ENCODE measurements at places on chromosomes 11 and 22.

- H3K27ac ChIP-seq, result no peak overlapping the region
- no peak for DNase-seq
- peaks cover 17% of the 10 kb centered on the region for H3K36me3 ChIP-seq
- peaks cover 8% of the 10 kb centered on the region for H3K4me1 ChIP-seq
These were observed 27.7 kb downstream of the TSPAN32 start for GRCh38 chr11:2329551-2329950.

DNA sequence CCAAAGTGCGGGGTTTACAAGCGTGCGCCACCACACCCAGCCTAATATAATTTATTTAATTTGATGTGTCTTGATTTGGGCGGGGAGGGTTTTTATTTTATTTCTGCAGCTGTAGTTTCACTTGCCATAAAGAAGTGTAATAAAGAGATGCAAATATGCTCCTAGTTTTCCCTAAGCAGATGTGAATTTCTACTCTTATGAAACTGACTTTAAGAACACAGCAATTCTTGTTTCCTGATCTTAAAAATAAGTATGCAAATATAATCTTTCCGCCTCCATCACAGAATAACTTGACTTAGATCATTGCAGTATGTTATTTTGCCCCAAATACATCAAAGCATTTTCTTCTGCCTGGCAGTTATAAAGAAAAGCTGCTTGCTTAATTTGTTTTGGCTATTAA, 4.4 kb downstream of the SPCS2 start:
- no peak for DNase-seq
- no peak overlapping the region for H3K4me3 ChIP-seq
- peaks cover 16% of the 10 kb centered on the region for H3K36me3 ChIP-seq

DNA sequence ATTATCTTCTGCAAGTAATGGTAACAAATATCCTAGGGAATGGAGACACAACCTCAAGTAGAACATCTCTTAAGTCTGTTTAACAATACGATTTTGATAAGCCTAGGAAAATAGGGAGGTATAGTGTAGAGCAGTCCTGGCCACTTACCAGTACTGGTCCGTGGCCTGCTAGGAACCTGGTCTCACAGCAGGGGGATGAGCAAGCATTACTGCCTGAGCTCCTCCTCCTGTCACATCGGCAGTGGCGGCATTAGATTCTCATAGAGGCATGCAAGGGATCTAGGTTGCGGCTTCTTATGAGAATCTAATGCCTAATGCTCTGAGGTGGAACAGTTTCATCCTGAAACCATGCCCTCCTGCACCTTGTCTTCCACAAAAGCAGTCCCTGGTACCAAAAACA, 4.4 kb downstream of the OR51V1 start:
- peaks cover 33% of the 10 kb centered on the region for H3K4me1 ChIP-seq
- no peaks in the 10 kb centered on the region for H3K36me3 ChIP-seq
- no peak overlapping the region for H3K27ac ChIP-seq

DNA sequence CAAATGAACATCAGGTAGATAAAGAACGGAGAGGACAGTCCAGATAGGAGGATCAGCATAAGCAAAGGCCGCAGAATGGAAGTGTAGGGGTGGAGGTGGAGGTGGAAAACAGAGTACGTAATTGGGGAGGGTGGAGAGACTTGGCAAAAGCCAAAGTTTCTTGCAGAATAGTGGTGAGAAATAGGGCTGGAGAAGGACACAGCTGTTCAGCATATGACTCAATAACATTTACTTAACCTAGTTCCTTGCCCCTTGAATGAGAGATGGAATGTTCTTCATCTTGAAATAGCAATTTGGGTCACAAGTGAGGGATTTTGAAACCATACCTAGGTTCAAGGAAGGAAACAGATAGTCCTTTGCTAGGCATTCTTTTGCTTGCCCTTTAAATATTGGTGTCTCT, 235.9 kb upstream of the ARHGAP20 start:
- H3K4me3 ChIP-seq, result no peak overlapping the region
- no peaks in the 10 kb centered on the region for H3K36me3 ChIP-seq
- no peak overlapping the region for H3K27ac ChIP-seq
- no peak for DNase-seq

- H3K27ac ChIP-seq, result peak overlapping the region; percentile 38
- H3K36me3 ChIP-seq, result peaks cover 21% of the 10 kb centered on the region
- H3K4me1 ChIP-seq, result peaks cover 82% of the 10 kb centered on the region
- DNase-seq, result no peak
- H3K4me3 ChIP-seq, result no peak overlapping the region
These were observed 29.6 kb downstream of the IRAG1 start for GRCh38 chr11:10663990-10664389.

DNA sequence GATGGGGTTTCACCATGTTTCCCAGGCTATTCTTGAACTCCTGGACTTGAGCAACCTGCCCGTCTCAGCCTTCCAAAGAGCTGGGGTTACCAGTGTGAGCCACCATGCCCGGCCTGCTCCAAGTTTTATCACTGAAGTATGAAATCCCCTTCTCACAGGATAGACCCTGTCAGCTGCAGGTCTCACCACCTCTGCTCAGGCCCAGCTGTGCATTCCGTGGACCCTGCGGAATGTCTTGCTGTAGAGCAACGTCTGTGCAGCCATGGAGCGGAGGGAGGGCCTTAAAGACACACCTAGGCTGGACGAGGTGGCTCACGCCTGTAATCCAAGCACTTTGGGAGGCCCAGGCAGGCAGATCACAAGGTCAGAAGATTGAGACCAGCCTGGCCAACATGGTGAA, 625.4 kb downstream of the BRD1 start:
- H3K4me1 ChIP-seq, result no peaks in the 10 kb centered on the region
- peaks cover 6% of the 10 kb centered on the region for H3K36me3 ChIP-seq
- H3K27me3 ChIP-seq, result no peaks in the 10 kb centered on the region
- H3K4me3 ChIP-seq, result no peak overlapping the region
- no peak overlapping the region for H3K27ac ChIP-seq

GRCh38 chr11:89347071-89347470, 144.1 kb downstream of the NOX4 start:
- no peak overlapping the region for H3K27ac ChIP-seq
- no peak overlapping the region for H3K4me3 ChIP-seq
- no peak for DNase-seq
- no peaks in the 10 kb centered on the region for H3K36me3 ChIP-seq
- no peaks in the 10 kb centered on the region for H3K27me3 ChIP-seq

DNA sequence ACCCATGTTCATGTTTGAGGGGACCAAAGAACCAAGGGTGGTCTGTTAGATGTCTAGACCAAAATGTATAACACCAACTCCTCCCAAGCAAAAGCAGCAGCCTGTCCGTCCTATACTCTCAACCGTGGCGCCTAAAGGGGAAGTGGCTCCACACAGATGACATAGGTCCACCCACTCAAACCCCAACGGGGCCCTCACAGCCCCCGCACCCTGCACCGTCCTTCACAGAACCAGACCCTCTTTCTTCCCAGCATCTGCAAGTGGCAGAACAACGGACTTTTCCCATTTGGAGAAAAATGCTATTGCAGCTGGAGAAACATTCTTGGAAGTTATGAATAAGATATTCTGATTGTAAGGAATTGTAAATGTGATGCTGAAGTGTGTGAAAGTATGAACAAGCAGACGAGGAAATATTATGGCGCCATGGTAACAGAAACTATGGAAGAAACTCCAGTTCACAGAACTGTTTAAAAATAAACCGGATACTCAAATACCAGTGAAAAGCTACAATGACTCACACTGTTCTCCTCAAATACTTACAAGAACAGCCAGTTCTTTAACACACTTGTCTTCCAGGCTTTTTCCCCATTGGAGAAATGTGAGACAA, 76.5 kb upstream of the ARFGAP3 start:
- peak overlapping the region; percentile 100 for H3K27ac ChIP-seq
- peaks cover 96% of the 10 kb centered on the region for H3K4me1 ChIP-seq
- DNase-seq, result peak; percentile 96
- peak overlapping the region; percentile 87 for H3K4me3 ChIP-seq
- H3K36me3 ChIP-seq, result peaks cover 17% of the 10 kb centered on the region

- no peaks in the 10 kb centered on the region for H3K27me3 ChIP-seq
- peak; percentile 37 for DNase-seq
- peaks cover 15% of the 10 kb centered on the region for H3K36me3 ChIP-seq
- H3K27ac ChIP-seq, result peak overlapping the region; percentile 76
- H3K4me1 ChIP-seq, result peaks cover 77% of the 10 kb centered on the region
- no peak overlapping the region for H3K4me3 ChIP-seq
These were observed 63.7 kb downstream of the MAML2 start for GRCh38 chr11:96279018-96279895.

DNA sequence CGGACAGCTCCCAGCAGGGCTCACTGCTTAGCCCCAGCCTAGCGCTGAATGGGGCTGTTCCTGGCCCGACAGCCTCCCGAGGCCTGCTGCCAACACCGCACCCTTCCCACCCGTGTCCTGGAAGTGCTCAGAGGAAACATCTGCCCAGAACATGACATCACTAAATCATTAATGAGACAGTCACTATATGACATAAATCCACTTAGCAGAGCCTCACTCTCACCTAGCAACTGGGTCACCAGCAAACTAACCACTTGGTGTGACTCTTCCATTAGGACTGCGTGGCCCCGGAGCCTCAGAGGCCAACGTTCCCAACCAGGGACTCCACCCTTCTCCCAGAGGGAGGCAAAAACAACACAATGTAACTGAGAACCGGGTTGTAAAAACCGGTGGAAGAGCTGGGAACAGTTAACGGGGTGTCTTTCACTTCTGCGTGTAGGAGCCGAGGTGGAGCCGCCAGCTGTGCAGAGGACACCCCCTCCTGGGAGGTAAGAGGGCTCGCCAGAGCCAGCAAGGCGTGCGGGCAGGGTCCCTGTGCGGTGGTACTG, 21.4 kb upstream of the PACSIN2 start:
- H3K4me1 ChIP-seq, result peaks cover 20% of the 10 kb centered on the region
- peak overlapping the region; percentile 40 for H3K4me3 ChIP-seq
- no peaks in the 10 kb centered on the region for H3K36me3 ChIP-seq
- peaks cover 1% of the 10 kb centered on the region for H3K27me3 ChIP-seq
- DNase-seq, result peak; percentile 77

GRCh38 chr11:12007230-12007593, 1.2 kb downstream of the DKK3 start:
- H3K36me3 ChIP-seq, result peaks cover 43% of the 10 kb centered on the region
- peak overlapping the region; percentile 89 for H3K4me3 ChIP-seq
- no peaks in the 10 kb centered on the region for H3K27me3 ChIP-seq
- DNase-seq, result no peak

DNA sequence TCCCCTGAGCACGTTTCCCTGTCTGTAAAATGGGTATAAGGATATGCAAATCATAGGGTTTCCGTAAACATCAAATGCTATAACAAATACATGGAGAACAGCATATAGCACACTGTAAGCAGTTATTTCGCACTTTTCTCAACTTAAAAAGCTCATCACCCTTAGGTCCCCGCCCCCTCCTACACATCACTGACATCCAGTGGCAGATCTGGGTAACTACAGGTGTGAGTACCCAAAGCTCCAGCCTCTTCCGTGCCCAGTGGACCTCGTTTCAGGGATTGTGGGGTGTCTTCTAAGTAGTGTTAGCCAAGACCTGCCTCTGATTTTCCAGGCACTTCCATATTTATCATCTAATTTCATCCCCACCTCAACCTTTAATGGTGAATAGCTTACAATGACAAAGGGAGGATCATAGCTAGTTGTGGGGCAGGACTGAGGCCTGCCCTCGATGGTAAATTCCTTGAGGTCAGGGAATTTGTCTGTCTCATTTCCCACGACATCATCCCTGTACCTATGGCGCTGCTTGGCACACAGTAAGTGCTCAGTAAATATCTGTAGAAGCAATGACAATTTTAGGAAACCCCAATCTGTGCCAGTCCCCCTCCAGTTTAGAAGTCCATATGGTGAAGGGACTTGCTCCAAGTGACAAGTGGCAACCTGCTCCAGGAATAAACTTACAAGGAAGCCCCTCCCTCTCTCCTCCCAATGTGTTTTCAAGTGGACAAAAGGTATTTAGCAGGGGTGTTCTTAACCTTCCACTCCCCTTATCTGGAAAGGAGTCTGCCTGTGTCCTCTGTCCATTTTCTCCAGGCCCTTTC, 340.5 kb downstream of the TENM4 start:
- no peaks in the 10 kb centered on the region for H3K36me3 ChIP-seq
- no peaks in the 10 kb centered on the region for H3K27me3 ChIP-seq
- H3K27ac ChIP-seq, result no peak overlapping the region
- peaks cover 30% of the 10 kb centered on the region for H3K4me1 ChIP-seq

DNA sequence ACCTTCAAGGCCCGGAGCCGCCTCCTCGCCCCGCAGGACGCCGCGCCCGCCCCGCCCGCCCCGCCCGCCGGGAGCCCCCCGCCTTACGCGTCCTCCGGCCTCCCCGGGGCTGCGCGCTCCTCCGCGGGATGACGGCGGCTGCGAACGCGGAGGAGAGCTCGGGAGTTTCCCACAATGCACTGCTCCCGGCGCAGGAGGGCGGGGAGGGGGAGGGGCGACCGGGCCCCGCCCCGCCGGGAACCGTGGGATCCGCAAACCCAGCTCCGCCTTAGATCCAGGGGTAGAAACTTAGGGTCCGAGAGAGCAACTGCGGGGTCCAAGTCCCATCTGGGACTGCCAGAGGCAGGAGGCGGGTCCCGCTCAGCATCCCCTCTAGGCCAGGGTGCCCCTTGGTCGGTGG, at the start of gene CEND1:
Gene CEND1 (minus strand): TSS at position 148 of the 400 bp plus-strand sequence. CDS start 1,514 bp downstream, outside the sequence.
- peak within 1 kb of the TSS; percentile 66 for H3K4me3 ChIP-seq
- DNase-seq, result peak; percentile 18
- no peaks in the 10 kb centered on the region for H3K36me3 ChIP-seq
- peak within 1 kb of the TSS; percentile 59 for H3K27ac ChIP-seq
- no peaks in the 10 kb centered on the region for H3K27me3 ChIP-seq

GRCh38 chr11:114246321-114247069, 49.7 kb upstream of the NNMT start:
- no peak overlapping the region for H3K27ac ChIP-seq
- peaks cover 27% of the 10 kb centered on the region for H3K27me3 ChIP-seq
- no peaks in the 10 kb centered on the region for H3K36me3 ChIP-seq
- no peaks in the 10 kb centered on the region for H3K4me1 ChIP-seq
- no peak overlapping the region for H3K4me3 ChIP-seq

DNA sequence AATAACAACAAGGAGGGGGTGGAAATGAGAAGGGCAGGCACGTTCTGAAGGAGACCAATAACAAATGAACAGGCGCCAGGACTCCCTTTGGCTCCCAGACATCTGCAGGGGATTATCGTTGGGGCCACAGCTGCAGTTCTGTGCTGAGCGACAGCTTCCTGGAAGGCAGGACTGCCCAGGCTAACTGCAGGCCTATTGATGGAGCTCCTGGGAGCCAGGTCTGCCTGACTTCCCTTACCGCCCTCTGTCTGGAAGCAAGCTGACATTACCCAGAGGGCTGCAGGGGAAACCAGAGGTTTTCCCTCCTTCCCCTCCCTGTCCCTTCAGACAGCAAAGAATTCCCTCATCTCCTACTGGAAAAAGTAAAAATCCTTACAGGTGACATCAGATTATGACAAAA, 5.0 kb downstream of the DRD2 start:
- DNase-seq, result no peak
- H3K36me3 ChIP-seq, result peaks cover 4% of the 10 kb centered on the region
- H3K27ac ChIP-seq, result no peak overlapping the region
- H3K4me3 ChIP-seq, result no peak overlapping the region
